ENCODE measurements at places on chromosomes 2 and 18. TPM values are rescaled to one million over a fixed set of nuclear protein-coding genes. Genes with fewer than 3 reads are reported as not detected.

EPHA4 gene
- 78.9 TPM for total RNA-seq

CYRIA gene
- 4.4 TPM for total RNA-seq

CD207 gene
- 2.5 TPM for total RNA-seq

RESP18 gene
- total RNA-seq, result not detected

STON1 gene
- 64.8 TPM for total RNA-seq

EHD3 gene
- 13.1 TPM for total RNA-seq

KCNG2 gene
- total RNA-seq, result not detected

TTL gene
- total RNA-seq, result 15.0 TPM

NR4A2 gene
- 0.83 TPM for total RNA-seq

DAW1 gene
- 2.5 TPM for total RNA-seq

IL1RN gene
- total RNA-seq, result not detected

KLHL29 gene
- total RNA-seq, result 12.4 TPM

AMMECR1L gene
- total RNA-seq, result 20.0 TPM

SLC5A7 gene
- total RNA-seq, result 0.21 TPM

MAP2 gene
- 18.7 TPM for total RNA-seq

TDRD15 gene
- total RNA-seq, result not detected

DNAJC27 gene
- 3.1 TPM for total RNA-seq

PROC gene
- total RNA-seq, result not detected

GRCh38 chr2:145380436-145381017 lies 860.6 kb upstream of the ZEB2 start:
- DNase-seq, result no peak

- no peak for DNase-seq
Observed at GRCh38 chr2:233380132-233380895, 26.0 kb downstream of the DGKD start.

DNA sequence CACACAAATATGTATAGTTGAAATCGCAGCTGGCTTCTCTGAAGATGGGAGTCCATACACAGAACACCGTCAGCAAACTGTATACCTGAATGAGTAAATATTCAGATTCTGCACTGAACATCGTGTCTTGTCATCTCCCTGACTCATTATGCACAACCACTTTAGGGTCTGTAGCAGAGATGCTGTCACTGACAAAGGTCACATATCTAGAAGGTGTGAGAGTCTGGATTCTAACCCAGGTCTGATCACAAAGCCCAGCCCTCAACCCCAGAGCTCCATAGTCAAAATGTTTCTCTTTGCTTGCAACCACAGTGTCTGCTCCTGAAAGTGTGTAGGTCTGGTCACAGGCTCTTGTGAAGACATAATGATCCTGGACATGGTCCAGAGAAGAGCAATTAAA lies 78.3 kb upstream of the PAX8 start:
- no peak for DNase-seq

GRCh38 chr2:88099798-88100488 lies 27.9 kb downstream of the FABP1 start:
- no peak for DNase-seq

- no peak for DNase-seq
Observed at GRCh38 chr2:232873909-232874641, 4.0 kb downstream of the SNORC start.

GRCh38 chr18:7921938-7922587 lies 354.9 kb downstream of the PTPRM start:
- DNase-seq, result no peak

- DNase-seq, result no peak
Observed at GRCh38 chr2:10784719-10785118, 27.9 kb downstream of the PDIA6 start.

GRCh38 chr18:42641996-42642395 lies 473.5 kb downstream of the RIT2 start:
- DNase-seq, result no peak

DNA sequence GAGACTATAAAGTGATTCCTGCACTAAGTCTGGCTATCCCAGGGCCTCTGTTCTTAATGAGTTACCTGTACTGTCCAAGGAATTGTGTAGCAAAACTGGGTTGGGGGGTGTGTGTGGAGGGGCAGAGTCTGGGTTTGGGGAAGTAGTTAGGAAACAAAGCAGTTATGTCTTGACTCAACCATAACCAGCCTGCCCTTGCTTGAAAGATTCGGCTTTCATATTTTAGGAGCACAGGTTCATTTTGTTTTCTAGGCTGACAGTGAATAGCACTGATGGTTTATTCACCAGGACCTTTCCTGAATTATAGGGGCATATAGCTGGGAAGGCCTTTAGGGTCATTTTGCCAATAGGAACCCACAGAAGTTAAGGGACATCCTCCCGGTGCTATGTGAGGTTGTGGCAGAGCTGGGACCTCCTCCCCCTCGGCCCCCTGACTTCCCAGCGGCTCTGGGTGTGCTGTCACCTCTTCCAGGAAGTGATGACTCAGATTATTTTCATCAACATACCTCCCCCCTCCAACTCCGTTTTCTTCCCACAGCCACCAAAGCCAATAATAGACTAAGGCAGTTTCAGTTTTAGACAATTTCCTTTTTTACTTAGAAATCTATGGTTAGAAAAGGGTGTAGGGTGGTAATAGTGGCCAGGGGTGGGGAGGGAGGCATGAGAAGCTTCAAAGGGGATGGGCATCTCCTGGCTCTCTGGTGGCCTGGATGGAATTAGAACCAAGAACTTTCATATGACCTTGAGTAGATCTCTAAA lies 44.8 kb downstream of the SETBP1 start:
- DNase-seq, result peak; percentile 46

DNA sequence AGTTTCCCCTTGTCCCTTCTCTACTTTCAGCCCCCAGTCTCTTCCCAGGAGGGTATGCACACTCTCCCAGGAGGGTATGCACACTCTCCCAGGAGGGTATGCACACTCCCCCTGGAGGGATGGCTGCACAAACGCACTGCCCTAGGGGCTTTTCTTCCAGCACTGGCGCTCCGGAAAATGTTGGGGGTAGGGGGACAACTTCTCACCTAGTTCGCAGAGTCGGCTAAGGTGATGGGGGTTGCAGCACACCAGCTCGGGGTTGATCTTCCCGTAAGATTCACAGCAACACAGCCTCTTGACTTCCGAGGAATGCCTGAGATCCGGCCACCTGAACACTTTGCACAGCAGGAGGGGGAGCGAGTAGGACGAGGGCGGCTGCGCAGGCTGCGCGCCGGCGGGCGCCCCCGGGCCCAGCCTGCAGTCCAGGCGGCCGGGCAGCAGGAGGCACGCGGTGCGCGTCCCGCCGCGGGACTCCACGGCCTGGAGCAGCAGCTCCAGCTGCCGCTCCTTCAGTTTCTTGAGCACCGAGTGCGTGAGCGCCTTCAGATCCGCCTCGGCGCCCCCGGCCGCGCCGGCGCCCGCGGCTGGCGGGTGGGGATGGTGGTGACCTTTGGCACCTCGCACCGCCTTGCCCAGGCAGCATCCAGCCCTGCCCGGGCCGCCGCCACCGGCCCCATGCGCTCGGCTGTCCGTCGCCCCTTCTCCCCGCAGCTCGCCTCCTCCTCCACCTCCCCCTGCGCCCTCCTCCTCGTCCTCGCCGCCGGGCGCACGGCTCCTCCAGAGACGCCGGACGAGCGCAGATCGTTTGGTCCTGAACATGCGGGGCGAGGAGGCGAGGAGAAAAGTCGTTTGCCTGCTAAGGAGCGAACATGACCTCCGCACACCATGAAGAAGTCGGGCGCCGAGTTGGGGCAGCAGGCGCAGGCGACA lies 894 bp downstream of the SMAD7 start:
- no peak for DNase-seq

DNA sequence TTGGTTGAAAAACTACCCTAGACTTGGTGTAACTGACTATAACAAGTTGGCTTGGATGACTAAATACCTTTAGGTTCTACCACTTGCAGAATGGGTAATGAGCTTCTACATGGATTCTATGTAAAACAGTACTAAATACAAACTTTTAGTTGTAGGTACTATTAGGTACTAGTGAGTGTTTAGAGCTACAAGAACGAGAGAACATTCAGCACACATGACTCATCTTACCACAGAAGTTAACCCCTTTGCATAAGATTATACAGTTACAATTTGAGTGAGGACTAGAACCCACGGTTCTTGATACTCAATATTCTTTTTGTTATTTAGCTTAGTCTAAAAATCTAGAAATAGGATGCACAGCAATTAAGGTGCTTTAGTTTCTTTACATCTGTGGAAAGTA lies 101.7 kb upstream of the TFCP2L1 start:
- no peak for DNase-seq

DNA sequence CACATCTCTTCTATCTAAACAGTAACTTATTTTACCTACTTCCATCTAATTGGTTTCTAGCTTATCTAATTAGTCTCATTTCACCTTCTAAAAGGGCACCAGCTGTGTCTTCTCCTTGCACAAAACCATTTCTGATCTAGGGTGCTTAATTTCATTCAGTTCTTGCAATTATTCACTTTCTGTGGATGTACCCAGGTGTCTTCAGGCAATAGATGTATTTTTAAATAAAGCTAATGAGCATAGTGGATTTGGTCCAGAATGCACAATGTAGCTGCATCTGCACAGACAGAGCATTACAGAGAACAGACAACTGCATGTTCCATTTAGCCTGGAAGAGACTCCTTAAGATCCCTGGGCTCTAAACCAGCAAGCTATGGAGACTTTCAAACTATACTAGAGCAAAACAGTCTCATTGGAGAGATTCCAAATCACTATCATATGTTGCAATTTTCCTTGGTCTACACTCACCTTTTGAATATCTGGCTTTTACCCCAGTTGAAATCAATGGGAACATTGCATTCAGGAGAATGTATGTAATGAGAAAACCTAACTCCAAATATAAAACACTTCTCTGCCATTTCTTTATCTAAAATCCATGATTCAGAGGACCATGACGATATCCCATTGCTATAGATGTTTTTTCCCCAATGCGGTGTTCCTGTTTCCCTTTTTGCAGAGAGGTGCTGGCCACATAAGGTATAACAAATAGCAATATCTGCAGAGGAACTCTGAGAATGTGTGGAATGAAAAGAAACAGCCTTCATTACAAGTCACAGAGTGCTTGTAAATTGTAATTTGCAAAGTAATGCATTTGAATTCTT lies 3.5 kb upstream of the RFX8 start:
- no peak for DNase-seq

DNA sequence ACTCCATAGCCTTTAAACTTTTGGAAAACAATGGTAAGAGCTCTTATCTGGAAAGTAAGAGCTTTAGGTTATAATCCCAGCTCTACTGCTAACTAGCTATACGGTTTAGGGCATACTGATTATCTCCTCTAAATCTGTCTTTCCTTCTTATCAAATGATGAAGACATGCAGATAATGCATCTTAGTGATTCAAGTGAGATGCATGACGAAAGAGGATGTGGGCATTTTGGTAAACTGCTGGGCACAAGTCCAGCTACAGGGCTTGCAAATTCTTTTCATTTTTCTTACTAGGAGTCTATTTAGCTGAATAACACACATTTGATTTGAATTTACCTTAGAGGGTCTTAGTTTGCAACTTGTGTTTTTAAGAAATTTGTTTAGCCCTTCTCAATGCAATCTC lies 1604.8 kb upstream of the ZEB2 start:
- no peak for DNase-seq

DNA sequence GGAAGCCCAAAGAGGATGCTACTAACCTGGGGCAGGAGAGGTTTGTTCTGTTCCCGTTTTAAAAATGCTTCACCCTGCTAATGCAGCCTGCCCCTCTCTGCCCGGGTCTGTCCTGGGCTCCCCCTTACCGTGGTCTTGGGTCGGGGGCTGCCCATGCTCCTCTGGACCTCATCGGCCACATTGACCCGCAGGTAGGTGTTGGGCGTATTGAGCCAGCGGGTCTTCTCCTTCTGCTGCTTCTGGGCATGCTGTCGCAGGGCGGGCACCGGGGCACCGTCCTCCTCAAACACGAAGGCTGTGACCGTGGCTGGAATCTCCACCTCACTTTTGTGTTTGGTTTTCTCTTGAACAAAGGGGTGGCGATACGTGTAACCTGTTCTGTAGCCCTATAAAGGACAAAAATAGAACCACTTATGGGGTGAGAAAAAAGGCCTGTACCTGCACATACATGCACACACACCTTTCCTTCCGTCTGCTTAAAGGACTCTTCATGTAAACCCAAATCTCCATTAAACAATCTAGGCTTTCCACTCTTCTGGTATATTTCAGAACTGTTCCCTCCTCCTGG lies 89.3 kb downstream of the ADD2 start:
- DNase-seq, result no peak

DNA sequence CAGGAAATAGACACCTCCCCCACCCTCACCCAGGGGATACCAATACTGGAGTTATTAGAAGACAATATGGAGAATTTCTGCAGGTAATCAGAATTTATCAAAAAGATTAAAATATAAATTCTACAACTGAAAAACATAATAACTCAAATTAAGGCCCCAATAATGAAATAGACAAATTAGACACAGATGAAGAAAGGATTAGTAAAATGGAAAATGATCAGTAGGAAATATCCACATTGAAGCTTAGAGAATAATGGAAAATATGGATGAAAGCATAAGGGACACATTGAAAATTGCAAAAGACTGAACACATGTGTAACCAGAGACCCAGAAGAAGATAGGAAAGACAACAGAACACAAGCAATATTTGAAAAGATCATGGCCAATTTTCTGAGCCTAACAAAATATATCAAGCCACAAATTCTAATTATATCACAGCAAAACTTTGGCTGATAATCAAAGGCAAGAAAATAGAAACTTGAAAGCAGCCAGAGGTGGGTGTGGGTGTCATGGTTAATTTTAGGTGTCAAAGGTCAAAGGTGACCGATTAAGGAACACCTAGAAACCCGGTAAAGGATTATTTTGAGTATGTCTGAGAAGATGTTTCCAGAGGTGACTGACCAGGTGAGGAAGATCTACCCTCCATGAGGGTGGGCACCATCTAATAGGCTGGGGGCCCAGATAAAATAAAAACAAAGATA lies 28.2 kb downstream of the BOK start:
- DNase-seq, result no peak

- no peak for DNase-seq
Observed at GRCh38 chr2:47891369-47892337, 14.6 kb downstream of the FBXO11 start.

DNA sequence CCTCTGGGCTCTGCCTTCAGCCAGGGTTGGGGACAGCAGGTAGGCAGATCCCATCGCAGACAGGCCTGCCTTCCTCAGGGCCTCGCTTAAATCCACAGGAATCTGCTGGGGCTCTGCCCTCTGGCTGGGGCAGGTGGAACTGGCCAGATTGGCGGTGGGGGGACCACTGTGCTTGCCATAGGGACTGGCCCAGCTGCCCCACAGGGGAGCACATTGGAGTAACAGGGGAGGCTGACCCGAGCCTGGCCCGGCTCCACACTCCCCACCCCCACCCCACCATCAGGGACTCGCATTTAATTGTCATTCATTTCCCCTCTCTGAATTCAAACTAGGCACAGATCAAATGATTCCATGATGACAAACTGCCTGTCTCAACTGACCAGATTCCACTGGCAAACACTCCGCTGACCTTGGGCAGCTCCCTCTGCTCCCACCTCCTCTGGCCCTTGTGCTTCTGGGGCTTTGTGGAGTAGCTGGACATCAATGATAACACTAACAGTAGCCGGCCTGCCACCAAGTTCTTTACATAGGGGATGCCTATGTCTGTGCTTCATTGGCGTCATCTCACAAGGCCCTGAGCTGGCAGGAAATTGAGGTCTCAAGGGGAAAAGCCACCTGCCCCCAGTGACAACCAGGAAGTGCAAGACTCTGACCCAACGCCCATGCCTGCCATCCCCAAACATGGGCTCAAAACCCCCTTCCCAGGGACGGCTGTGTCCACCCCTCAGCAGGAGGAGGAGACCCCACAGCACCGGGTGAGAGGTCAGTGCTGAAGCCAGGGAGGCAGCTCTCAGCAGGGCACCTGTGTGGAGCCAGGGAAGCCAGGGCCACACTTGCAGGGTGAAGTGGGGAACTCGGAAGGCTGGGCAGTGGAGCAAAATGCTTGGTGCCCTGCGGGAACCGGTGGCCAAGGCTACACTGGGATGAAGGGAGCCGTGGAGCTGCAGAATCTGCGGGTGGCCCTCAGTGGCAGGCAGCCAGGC lies 2.1 kb upstream of the B3GNT7 start:
- no peak for DNase-seq

Measured in uterus (tissue), 4 donors.